Activated CD4-positive, alpha-beta memory T cell treated with anti-CD3 and anti-CD28 coated beads for 36 hours (primary cell): ENCODE measurements at places on chromosomes 5 and 9. TPM values are rescaled to one million over a fixed set of nuclear protein-coding genes. Genes with fewer than 3 reads are reported as not detected.

INSL6 gene
- total RNA-seq = not detected

RANBP17 gene
- total RNA-seq = not detected

GTF2H2 gene
- 52.4 TPM for total RNA-seq

- DNase-seq = no peak
Observed at GRCh38 chr5:139488260-139488659, 5.7 kb upstream of the STING1 start.

DNA sequence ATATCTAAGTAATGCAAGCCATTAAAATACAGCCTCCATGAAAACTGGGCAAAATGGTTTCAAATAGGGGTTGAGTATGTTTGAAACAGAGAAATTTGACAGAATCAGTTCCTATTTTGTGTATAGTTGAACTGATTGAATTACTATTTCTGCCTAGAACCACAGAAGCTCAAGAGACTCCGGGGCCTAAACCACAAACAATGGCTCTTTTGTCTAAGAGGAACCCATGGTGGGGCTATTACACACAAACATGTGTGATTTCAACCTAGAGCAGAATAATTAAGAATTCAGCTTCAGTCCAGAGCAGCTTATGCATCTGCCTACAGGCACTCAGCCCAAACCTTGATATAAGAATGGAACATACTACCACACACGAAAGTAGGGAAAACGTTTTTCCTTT lies 171.2 kb upstream of the MPDZ start:
- DNase-seq = no peak

- DNase-seq = no peak
Observed at GRCh38 chr5:177515580-177515979, 1.2 kb downstream of the DDX41 start.
